ENCODE measurements at places on chromosomes 1 and 21.

DNA sequence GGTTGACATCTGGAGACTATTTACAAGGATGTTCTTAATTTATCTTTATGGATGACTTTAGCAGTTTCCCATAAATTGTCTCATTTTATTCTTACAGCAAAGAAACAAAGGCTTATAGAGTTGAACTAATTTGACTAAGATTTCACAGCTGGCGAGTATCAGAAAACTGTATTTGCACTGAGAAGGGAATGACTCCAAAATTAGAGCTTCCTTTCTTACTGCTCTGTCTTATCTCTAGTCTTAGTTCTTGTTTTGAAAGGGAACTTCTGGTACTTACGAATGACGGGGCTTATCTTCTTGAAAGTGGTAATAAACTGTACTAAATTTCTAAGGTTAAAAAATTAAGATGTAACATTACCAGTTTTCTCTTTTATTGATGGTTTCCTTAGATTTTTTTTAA, 13.6 kb downstream of the CNST start:
- no peak for DNase-seq

GRCh38 chr1:159915571-159916241, 9.6 kb downstream of the TAGLN2 start:
- DNase-seq, result peak; percentile 93

DNA sequence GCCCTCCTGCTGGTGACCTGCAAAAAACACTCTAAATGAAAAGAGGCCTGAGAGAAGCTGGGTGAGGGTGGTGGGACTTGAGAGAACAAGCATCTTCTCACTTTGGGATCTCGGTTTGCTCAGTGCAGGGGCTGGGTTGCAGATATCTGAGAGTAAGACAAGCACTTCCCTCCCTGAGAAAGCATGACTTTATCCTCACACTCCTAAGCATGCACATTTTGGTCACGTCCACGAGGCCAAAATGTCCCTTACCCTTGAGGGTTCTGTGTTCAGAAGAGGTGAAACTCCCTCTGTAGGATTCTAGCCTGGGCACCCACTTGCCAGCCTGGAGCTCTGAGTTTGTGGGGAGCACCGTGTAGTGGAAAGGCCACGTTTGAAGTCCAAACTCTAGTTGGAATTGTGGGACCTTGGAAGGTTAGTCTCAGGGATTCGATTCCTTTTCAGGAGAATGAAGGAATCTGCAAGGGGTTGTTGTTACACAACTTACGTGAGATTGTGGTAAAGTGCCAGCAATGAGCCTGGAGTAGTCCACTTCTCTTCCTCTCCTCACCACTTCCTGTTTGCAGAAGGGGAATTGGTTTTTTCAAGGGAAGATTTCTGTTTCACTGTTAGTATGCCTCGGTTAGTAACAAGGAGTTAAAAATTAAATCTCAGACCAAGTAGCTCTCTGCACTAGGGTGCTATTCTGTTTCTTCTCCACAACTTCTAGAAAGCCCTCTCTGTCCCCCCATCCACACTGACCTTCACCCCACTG, 3.0 kb downstream of the FCAMR start:
- peak; percentile 32 for DNase-seq

- no peak for DNase-seq
Measured at GRCh38 chr21:42195378-42196031, 23.4 kb upstream of the ABCG1 start.

DNA sequence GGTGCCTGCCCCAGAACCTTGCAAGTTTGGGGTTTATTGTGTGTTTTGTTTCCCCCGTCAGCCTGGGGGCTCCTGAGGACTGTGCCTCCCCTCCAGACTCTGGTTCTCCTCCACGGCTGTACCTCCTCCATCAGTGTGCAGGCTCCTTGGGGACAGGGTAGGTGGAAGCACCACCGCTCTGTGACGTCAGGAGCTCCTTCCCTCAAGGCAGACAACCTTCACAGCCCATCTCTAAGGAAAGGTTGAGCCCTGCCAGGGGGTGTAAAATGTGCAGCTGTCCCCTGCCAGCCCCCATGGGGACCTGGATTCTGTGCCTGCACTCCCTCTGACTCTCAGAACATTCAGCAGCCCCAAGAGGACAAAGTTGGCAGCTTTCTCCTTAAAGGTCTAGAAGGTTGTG, 465 bp upstream of the HSPB7 start:
- no peak for DNase-seq

- no peak for DNase-seq
Measured at GRCh38 chr1:67465375-67465774, 35.2 kb upstream of the SERBP1 start.

DNA sequence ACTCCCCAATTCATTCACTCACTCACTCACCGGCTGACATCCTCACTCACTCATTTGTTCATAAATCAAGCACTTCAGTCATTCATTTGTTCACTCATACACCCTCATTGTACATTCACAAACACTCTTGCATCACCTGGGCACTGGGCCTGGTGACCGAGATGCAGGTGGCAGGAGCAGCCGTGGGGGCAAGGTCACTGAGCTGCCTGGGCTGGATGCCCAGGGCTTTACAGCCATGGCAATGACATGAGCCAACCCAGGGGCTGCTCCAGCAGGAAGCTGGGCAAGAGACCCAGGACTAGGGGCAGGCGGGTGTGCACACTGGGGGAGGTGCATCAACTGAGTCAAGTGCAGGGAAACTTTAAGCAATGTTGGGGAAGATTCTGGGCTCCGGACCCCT, 113.6 kb upstream of the IGSF21 start:
- no peak for DNase-seq

GRCh38 chr1:97636941-97637340, 283.9 kb downstream of the DPYD start:
- no peak for DNase-seq

DNA sequence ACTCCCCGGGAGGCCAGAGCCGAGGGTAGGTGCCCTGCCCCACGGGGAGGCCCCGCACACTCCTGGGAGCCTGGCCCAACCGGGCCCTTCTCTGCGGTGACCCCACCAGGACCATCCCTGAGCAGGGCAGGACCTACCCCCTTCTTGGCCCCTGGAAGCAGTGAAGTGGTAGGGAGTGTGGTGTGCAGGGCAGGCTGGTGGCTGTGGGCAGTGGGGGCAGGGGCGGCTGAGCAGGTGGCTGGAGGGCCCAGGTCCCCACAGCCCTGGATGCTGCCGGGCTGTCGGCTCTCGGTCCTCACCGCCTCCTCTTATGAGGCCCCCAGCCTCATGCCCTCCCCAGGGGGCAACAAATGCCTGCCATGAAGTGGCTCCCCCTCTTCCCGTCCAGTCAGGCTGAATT, 19.5 kb downstream of the PLCH2 start:
- DNase-seq, result no peak

GRCh38 chr1:56321150-56321490, 258.2 kb downstream of the PLPP3 start:
- no peak for DNase-seq

GRCh38 chr1:167924102-167924501, 10.2 kb upstream of the ADCY10 start:
- no peak for DNase-seq

GRCh38 chr1:159900086-159900680, at the start of gene CFAP45:
TSS of gene CFAP45 (minus strand) at chr1:159900165. CDS start at chr1:159900098, 67 bp downstream.
- DNase-seq, result peak; percentile 98

DNA sequence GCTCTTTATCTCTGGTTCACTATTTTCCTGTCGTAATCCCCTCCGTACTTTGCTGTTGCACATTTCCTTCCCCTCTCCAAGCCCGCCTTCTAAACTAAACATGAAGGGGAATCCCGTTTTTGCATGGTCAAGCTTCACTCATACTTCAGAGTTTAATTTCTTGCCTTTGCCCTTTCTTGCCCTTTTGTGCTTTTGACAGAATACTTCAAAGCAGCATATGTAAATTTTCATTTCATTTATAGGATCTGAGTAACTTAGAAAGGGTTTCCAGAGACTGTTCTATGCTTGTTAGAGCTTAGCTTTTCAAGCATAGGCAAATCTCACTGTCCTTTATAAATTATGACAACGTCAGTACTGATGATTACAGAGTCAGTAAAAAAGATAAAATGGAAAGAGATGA, 27.7 kb downstream of the SPATA45 start:
- no peak for DNase-seq

GRCh38 chr1:26263212-26263611, 16.7 kb upstream of the SH3BGRL3 start:
- no peak for DNase-seq

GRCh38 chr1:64624808-64625207, 120.1 kb upstream of the RAVER2 start:
- no peak for DNase-seq

DNA sequence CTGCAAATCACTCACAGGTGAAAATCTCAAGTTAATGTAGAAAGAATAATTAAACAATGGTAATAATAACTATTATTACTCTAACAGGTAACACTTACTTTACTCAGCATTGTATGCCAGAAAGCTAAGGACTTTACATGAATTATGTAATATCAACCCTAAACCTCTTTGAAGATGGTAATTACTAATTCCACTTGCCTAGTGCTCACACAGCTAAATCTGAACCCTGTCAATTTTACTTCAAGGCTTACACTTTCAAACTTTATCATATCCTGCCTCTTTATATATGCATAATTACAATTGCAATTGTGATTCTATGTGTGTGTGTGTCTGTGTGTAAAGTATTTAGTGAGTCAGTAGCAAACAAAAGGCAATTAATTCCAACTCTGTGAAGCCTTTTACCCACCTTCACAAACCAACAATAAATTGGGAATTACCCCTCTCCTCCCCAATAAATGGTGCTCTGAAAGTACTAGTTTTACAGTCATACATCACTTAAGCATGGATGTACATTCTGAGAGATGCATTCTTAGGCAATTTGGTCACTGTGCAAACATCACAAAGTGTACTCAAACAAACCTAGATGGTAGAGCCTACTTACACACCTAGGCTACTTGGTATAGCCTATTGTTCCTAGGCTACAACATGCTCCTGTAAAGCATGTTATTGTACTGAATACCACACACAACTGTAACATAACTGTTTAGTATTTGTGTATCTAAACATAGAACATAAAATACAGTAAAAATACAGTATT, 5.9 kb downstream of the ZNF644 start:
- DNase-seq, result no peak

GRCh38 chr21:38351176-38351959, 94.6 kb downstream of the KCNJ15 start:
- DNase-seq, result no peak

DNA sequence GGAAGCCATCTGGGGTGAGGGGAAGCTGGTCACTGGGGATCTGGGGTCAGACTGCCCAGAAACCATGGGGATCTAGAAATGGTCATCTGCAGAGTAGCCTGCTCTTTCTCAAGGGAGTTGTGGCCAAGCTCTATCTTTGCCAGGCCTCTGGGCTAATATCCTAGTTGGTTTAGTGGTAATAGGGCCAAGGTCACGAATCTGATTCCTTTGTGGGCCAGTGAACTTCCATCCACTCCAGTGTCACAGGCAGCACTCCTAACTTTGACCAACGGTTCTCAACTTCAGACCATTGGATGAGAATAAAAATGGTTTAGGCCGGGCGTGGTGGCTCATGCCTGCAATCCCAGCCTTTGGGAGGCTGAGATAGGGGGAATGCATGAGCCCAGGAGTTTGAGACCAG, 28.1 kb upstream of the PPP2R5A start:
- no peak for DNase-seq

GRCh38 chr1:17183388-17184160, 21.4 kb upstream of the PADI1 start:
- DNase-seq, result peak; percentile 40

DNA sequence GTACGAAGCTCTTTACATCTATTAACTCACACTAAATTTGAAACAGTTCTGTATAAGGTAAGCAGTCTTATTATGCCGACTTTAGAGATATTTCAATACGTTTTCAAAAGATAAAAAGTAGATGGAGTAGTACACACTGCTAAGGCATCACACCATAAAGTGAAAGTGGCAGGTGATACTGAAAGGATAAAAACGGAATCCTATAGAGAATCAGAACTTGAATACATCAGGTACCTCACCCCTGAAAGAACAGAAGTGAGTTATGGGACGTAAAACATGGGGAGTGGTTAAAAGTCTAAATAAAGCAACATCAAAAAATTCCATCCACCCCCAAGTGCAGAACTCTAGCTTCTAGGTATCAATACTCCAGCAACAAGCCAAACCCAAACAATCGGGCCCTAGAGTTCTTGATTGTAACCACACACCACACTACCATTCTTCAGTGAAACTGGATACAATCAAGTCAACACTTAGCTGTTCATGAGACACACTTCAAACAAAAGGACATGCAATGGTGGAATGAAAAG, 142.6 kb downstream of the SMYD3 start:
- DNase-seq, result no peak

- no peak for DNase-seq
Measured at GRCh38 chr1:97745912-97746311, 174.9 kb downstream of the DPYD start.

DNA sequence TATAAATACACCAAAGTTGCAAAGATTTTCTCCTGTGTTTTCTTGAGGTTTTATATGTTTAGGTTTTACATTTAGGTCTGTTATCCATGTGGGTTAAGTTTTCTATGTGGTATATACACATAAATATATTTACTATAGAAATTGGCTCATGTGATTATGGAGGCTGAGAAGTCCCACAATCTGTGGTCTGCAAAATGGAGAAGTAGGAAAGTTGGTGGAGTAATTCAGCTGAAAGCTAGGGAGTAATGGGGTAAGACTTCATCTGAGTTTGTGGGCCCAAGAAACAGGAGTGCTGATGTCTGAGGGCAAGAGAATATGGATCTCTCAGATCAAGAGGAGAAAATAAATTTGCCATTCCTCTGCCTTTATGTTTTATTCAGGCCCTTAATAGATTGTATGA, 146.0 kb downstream of the GPATCH2 start:
- no peak for DNase-seq

- no peak for DNase-seq
Measured at GRCh38 chr1:70899735-70900134, 147.9 kb downstream of the PTGER3 start.

DNA sequence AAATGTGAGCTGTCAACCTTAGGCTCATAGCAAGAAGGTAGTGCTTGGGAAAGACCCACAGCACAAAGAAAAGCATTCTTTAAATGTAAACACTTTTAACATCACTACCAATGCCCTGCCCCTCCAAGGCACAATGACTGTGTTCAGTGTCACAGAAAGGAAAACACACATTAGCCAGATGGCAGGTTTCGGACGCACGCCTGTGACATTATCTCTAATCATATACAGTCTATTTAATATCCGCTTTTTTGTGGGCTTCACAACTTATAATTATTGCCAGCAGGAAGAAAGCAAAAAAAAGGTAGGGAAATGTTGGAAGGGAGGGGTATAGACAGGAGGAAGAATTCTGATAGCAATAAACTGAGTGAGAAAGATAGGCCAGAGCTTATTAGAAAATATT, 112.4 kb upstream of the BEND5 start:
- DNase-seq, result no peak

GRCh38 chr21:21714426-21714825, 716.2 kb downstream of the NCAM2 start:
- DNase-seq, result no peak

- no peak for DNase-seq
Measured at GRCh38 chr1:86499987-86500593, 31.4 kb downstream of the CLCA1 start.
